Stimulated activated CD4-positive, alpha-beta T cell treated with anti-CD3 and anti-CD28 coated beads, TNF-alpha, amount 100 ng/mL, for 48 hours (primary cell): ENCODE measurements at places on chromosomes 5 and 9.

DNA sequence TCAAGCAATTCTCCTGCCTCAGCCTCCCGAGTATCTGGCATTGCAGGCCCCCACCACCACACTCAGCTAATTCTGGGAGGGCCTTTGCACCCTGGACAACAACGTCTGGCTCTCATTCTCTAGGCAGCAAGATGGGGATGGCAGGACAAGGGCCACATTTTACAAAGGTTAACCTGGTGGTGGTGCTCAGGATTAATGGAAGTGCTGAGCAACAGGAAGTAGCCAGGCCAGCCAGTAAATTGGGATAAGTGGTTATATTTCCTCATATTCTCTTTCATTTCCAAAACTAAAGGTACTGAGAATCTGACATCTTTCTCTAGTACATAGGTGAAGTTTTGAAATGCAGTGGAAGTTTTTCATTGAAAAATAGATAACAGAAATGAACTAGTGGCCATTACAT, 24.7 kb upstream of the ASPN start:
- no peak for DNase-seq

GRCh38 chr5:15850939-15851341, 328.7 kb downstream of the MARCHF11 start:
- no peak for DNase-seq

DNA sequence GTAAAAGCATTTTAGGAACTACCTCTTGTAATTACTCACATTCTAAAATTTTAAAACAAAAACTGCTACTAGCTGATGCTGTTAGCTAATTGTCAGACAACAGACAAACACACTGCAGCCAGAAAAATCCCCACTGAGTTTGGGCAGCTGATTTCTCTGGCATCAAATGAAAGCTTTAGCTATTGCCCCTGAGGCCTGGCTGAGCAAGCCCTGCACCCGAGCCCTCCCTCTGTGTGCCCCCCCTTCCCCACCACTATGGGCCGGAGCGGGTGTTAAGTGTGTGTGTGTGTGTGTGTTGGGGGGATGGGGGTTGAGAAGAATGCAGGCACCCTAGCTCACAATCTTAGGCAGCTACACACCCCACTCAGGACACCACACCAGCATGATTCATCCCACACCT, 2.4 kb downstream of the NEUROG1 start:
- no peak for DNase-seq

GRCh38 chr5:154461531-154461930, 15.7 kb downstream of the SAP30L start:
- DNase-seq = no peak

DNA sequence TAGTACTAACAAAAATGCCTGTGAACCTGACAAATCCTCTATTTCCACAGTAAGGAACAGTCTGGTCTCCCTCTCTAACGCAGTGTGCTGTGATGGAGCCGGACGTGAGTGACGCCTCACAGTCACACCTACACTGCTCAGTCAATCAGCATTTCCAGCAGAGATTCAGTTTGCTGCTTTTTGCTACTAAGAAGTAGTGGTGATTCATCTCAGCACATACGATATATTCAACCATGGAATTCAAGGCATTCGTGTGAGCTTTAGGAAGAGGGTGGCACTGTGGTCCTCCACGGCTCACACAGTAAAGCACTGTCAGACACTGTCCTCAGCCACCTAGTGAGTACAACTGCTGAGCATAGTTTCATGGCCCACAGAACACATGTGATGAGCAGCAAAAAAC, 70.9 kb downstream of the SETX start:
- DNase-seq = no peak

DNA sequence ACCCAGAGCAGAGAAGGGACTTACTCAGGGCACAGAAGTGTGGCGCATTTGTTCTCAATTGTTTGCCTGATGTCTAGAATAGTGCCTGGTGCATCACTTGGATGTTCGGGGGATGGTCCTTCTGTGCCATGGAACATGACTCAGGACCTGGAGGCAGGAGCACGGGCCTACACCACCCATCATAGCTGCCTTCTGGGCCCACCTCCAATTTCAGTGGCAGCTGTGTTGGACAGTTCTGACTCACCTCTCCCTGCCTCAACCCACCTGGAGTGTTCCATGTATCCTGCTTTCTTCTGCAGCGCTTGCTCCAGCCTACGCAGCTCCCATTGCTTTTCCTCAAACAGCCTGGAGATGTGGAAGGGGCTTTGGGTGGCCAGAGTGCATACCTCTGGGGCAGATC, 12.5 kb upstream of the CXCL14 start:
- DNase-seq = no peak

- DNase-seq = no peak
These were observed 20.7 kb downstream of the NLN start for GRCh38 chr5:65742565-65743231.

GRCh38 chr5:11043881-11044280, 282.8 kb upstream of the DAP start:
- DNase-seq = no peak

DNA sequence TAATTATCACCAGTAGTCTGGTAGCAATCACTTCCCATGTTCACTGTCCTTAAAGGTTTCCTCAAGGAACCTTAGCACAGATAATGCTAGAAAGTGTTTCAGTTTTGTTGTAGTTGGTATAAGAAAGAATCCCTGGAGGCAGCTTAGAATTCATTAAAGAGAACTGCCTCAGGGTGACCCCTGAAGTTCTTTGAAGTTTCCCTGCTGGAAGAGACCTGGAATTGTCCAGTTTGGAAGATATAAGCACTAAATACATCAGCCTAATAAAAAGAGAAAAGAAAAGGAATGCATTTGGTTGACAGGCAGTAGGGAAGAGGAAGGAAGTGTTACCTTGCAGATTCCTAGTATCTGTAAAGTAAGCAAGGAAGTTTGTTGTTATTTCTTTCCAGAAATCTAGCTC, 999.6 kb upstream of the DMAC1 start:
- no peak for DNase-seq

GRCh38 chr9:16258708-16259107, 611.8 kb downstream of the BNC2 start:
- no peak for DNase-seq

DNA sequence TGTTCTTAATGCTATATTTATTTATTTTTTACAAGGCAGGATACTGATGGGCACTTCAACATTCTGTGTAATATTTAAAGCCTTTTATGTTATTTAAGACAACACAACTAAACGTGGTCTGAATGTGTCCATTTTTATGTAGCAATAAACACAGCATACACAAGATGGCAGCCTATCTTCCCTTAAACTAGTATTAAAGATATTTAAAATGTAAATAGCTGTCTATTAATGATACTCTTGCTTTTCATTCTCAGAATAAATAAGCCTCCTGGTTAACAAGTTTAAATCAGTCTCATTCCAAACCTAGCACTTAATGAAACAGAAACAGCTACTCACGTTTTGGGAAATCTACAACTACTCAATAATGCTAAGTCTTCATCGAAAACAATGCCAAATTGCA, 315.7 kb downstream of the MCTP1 start:
- DNase-seq = no peak

- DNase-seq = no peak
These were observed 18.1 kb upstream of the ARRDC3 start for GRCh38 chr5:91401175-91401574.
